CD4-positive, alpha-beta T cell treated with Interleukin-10 for 1 hour (primary cell): ENCODE measurements at places on chromosomes 2 and 18.

DNA sequence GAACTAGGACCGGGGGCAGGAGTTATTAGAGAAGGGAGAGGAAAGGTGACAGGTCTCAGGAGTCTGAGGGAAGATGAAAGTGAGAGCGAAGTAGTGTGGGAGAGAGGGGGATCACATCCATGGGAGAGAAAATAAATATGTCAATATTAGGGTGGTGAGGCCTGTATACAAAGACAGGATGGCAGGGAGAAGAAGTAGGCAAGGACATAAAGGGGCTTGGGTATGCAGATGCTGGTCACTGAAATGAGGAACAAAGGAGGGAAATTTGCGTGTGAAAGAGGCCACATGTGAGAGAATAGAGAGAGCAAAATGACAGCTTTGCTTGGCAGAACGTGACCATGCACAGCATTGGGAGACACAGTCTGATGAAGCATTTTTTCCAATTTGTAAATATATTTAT, 13.6 kb downstream of the METAP1D start:
- DNase-seq, result no peak

DNA sequence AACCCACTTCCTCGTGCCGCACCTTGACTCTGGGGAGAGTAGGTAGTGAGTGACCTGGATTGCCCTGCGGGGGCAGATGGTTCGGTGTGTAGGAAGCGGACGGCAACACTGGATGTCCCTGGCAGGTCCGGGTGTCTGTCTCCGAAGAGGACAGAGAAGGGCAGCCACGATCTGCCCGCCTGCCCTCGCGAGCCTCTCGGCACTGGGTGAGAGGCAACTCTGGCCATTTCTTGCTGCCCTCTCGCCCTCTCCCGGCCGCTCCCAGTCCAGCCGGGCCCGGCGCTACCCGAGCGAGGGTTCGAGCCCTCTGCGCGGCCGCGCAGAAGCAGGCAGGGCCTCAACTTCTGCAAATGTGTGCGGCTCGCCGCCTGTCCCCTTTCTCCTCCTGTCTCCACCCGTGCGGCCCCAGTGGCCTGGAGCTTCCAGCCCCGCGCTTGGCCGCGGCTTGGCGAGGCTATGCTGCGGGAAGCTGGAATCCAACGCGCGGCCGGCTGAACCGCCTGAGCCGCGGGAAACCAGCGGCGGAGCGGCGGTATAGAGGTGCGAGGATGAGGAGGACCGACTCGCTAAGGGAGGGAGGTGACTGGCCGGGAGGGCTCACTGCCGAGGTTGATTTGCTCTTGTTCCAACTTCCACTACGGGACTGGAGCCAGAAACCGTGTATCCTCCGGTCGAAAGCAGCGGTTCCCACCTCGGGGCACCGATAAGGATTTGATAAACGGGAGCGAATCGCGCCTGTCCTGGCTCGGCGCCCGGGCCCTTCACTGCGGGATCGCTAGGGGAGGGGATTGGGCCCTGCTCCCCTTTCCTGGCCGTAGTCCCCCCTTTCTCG, 1.5 kb downstream of the EPAS1 start:
- DNase-seq, result peak; percentile 22

GRCh38 chr18:44533071-44533470, 147.6 kb upstream of the SETBP1 start:
- no peak for DNase-seq

- DNase-seq, result no peak
Observed at GRCh38 chr2:85735691-85736090, 18.1 kb upstream of the ATOH8 start.

- peak; percentile 5 for DNase-seq
Observed at GRCh38 chr2:215793747-215794595, 219.4 kb downstream of the MREG start.

DNA sequence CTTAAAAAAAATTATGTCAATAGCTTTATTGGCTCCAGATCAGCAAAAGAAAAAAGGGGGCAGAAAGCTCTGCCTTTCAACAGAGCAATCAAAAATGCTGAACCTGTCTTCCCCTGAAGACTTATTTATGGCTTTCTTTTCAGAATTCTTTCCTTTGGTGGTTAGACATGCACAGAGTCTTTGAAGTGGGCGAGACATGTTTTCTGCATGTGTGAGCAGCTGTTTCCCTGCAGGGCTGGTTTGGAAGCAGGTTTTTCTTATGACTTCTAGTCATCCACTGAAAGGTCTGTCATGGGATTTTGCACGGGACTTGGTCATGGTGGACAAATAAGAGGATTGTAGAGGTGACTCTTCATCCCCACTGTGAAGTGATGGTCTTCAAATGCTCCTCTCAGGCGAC, 160.3 kb downstream of the VAPA start:
- DNase-seq, result no peak

DNA sequence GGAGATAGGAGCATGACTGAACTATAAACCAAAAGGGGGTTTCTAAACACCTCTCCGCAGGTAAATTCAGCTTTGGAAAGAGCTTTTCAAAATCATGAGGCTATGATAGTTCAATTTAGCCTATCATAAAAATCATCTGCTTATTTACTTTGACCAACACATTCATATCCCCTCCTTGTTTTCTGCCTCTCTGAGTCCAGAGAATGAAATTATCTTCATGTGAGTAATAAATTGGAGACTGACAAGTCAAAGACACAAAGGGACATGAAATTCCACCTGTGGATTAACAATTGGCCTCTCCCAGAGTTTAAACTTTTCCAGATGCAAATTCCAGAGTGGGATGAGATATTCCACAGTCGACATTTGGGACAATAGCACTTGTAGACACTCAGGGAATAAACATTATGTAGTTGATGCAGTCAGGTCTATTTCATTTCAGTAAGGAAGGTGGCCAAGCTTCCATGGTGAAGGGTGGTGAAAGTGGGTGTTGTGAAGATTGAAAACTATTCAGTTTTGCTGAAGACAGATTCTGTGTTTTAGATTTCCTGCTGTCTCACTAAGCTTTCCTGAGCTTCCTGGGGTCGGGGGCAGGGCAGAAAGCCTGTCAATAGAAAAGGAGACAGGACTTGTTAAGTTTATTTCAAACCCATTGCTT, 84.7 kb downstream of the CDC42EP3 start:
- DNase-seq, result no peak

GRCh38 chr18:78309307-78309706, 670.3 kb upstream of the SALL3 start:
- DNase-seq, result no peak

- DNase-seq, result no peak
Observed at GRCh38 chr2:43370146-43370545, 143.7 kb upstream of the ZFP36L2 start.

DNA sequence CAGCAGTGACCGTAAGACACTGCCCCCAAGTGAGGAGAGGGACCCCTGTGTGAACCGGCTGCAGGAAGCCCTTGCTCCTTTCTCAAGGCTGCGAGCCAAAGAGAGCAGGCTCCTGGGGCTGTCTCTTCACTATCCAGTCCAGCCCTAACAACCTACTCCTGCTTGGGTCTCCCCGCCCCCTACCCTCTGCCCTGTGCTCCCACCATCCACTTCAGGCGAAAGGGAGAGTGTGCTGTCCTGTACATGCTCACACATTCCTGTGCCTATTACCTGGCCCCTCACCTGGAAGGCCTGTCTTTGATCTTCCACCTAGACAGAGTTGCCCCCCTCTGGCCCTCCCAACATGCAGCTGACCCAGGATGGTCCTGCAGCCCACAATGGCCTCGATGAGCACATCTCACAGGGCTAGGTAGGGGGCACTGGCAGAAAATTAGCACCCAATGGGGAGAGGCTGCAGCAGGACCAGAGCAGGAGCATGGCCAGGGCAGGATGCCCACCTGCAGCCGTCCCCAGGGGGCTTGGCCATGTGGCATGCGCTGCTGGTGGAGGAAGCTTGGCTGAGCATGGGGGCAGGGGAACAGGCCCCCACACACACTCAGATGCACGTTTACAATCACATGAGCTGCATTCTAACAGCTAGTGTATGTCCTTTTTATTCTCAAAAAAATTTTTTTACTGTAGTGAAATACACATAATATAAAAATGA, 93.5 kb downstream of the POLR1A start:
- DNase-seq, result no peak

- DNase-seq, result no peak
Observed at GRCh38 chr2:230984393-230985220, 11.3 kb upstream of the SPATA3 start.

DNA sequence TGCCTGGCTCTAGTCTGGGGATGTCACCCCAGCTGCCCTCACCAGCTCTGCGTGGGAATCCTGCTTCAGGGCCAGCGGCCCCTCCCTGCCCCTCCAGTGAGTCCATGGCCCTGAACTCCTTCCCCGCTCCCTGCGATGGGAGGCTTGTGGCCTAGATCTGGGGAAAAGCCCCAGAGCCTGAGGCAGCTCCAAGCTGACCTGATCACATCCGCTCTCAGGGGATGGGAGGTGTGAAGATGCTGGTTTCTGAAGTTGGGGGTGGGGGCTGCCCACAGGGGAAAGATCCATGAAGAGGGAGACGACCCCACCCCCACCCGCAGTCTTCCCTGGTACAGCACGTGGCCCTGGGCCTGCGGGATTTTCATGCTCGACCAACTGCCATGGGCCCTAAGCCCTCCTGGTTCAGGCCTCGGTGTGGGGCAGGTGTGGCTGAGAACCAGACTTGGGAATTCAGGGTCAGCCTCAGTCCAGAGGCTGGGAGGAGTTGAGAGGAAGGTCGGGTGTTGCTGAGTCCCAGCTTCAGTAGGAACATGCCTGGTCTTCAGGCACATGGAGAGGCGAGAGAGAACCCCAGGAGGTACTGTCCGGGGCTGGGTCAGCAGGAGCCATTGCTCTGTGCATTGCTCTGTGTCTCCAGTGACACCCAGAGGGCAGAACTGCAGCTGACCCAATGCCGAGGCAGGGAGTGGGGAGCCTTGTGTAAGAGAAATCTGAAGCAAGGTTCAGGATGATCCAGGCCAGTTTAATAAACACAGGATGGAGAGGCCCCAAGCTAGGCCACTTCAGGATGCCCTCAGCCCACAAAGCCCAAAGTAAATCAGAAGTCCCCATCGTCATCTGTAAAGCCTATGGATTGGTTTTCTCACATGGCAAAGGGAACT, 115.1 kb downstream of the CAPN13 start:
- DNase-seq, result no peak

DNA sequence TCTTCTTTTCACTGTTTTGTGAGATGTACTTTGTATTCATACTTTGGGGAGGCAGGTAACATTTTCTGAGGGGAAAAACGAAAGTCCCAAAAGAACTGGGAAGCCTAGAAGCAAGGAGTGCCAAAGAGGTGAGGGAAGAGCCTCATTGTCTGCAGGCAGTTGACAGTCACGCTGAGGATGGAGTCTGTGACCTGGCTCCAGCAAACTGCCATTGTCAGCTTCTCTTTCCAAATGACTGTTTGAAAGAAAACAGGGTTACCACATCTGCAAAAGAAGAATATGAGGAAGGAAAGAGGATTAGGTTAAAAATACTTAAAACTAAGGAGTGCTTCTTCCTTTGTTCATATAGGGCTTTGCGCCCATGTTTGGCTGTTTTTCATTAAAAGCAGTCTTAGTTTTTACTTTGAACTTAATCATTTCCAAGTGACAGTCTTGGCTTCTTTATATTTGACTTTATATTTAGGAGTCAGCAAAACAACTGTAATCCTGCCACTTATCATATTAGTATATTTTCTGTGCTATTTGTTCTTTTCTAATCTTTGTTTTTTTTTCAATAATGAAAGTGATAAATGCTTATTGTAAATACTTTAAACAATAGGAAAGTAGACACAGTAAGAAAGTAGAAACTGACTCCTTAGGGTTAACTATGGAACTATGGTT, 35.0 kb downstream of the CERS6 start:
- peak; percentile 5 for DNase-seq

- no peak for DNase-seq
Observed at GRCh38 chr2:187168720-187169713, 279.0 kb downstream of the CALCRL start.

GRCh38 chr2:176105078-176105729, 1.9 kb upstream of the HOXD11 start:
- DNase-seq, result no peak
